ENCODE measurements at places on chromosomes 7 and 10.

GRCh38 chr7:47475880-47476227 lies 106.1 kb downstream of the TNS3 start:
- no peak for DNase-seq

- DNase-seq = no peak
These were observed 115.2 kb upstream of the SFMBT2 start for GRCh38 chr10:7526017-7526400.

- DNase-seq = no peak
These were observed 319 bp upstream of the MMD2 start for GRCh38 chr7:4959306-4959705.

DNA sequence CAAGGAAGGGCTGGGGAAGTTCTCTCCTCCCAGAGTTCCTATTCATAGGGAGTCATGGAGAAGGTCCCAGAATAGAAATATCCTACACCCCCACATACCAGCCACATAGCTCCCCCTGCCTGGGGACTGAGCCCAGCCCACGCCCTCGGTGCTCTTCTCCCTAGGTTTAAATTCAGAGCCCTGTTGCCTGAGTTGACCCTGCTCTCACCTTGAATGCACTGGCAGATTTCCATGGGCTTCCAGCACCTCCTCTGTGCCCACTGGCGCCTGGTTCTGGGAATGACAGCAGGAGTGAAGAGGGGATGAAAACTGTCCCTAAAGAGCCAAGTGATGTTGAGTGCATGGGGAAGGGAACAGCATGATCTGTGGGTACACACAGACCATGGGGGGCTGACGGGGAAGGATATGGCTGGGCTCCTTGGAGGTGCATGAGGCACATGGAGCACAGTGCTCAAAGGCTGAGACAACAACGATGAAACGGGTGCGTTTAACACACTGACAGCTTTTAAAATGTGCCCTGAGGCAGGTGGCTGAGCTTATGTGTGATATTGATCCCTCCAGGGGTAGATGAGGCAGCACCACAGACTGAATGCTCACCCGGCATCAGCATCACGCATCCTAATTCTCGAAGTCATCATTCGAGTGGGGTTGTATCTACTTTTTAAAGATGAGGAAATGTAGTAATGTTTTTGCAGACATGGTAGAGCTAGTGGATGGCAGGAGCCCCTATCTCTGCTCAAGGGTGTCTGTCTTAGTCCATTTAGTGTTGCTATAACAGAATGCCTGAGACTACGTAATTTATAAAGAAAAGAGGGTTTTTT lies 53.7 kb upstream of the IGFBP3 start:
- DNase-seq = no peak

Measured in stimulated activated CD8-positive, alpha-beta memory T cell treated with anti-CD3 and anti-CD28 coated beads, Interleukin-2, amount 100 ng/mL, for 48 hours (primary cell).